Right kidney (tissue), 9 donors: ENCODE measurements at places on chromosomes 12 and 14.

DNA sequence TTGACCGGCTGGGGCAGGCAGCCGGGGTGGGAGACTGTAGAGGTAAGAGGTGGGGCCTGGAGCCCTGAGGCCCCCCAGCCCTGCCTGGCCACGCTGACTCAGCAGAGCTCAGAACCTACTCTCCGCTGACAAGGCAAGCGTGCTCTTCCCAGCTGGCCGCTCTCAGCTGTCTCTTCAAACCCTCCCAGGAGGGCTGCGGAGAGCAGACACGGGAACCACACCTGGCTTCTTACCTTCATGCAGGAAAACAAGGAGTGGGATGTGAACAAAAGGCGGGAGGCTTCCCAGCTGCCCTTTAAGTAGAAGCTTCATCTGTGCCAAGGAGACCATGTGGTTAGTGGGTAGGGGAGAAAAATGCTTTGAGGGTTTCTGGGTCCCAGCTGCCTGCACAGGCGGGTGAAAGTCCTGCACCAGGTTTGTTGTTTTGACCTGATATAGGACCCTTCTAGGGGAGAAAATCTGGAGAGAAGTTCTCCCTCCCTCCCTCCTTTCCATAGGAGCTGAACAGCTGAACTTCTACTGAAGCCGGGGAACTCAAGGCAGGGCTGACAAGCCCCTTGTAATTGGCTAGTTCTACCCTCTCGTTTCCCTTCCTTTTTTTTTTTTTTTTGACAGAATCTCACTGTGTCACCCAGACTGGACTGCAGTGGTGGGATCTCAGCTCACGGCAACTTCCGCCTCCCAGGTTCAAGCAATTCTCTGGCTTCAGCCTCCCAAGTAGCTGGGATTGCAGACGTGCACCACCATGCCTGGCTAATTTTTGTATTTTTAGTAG, 12.8 kb upstream of the TESC start:
- DNase-seq, result no peak

DNA sequence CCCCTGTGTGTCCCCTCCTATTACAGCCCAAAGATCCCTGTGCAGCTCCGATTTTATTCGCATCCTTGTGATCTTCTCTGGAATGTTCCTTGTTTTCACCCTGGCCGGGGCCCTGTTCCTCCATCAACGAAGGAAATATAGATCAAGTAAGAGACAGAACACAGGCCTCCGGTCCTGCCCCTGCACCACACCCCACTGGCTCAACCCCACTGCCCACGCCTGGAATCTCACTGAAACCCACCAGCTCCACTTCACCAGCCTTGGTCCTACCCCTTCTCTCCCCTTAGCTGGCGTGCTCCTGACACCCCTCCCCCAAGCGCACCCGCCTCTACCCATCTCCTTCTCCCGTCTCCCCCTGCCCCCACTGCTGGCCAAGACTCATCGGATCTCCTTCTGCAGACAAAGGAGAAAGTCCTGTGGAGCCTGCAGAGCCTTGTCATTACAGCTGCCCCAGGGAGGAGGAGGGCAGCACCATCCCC, 934 bp upstream of the TAPBPL start:
- no peak for DNase-seq

DNA sequence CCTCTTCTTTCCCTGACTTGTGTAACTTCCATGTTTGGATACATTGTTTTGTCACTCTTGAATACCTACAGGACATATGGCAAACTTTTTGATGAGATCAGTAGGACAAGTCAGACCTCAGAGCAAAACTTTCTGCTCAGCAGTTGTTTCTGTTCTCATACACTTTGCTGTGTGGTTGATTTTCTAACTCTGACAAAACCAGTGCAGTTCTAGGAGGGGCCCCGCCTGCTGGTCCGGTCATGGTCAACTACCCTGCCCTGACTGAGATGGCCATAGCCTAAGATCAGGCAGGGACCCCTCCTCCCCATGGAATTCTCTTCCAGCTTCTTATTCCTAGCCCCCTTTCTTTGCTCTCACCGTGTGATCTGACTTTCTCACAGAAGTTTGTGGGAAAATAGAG, 92.8 kb downstream of the OTOGL start:
- DNase-seq, result no peak

- no peak for DNase-seq
Measured at GRCh38 chr14:38138473-38139138, 69.1 kb upstream of the SSTR1 start.

DNA sequence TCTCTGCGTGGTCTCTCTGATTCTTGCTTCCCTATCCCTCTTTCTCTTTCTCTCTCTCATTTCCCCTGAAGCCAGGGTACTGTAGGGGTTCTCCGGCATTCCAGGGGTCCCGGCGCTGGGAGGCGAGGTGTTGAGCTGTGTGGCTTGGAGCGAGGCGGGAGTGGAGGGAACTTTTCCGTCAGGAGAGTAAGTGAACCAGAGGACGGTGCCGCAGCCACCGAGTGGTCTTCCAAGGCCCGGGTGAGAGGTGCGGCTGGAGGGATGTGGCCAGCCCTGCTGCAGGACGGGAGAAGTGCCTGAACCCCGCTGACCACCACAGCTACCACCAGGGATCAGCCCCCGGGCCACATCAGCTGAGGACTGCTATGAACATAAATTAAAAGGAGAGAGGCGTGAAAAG, 68.2 kb upstream of the FAM181A start:
- no peak for DNase-seq

DNA sequence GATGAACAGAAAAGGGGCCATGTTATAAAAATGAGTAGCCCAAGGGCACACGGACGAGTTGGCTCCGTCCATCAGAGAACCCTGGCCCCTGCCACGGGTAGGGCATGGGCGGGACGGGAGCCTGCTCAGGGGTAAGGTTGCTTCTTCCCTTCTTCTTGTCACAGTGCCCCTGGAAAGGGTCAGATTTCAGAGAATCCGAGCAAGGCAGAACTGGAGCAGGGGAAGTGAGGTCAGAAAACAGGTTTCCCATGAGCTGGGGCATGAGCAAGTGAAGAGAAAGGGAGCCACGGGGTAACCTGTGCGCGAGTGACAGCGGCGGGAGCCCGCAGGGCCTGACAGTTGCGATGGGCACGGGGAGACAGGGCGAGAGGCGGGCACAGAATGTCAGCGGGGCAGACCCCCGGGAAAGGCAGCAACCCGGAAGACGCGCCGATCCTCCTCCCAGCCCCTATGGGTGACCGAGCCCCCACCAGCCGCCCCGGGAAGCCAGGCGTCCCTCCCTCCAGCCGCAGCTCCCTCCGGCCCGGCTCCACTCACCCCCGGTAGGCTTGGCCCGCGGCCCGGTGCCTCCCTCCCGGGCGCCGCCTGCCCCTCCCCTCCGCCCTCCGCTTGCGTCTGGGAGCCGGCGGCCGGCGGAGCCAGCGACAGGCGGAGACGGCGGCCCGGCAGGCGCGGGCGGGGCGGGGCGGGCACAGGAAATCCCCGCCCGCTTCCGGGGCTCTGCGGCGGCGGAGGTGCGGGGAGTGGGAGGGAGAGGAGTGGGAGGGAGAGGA, at the start of gene ZNF641:
Gene ZNF641 (minus strand): TSS at position 671 of the 773 bp plus-strand sequence. CDS start 2,829 bp downstream, outside the sequence.
- peak; percentile 83 for DNase-seq

DNA sequence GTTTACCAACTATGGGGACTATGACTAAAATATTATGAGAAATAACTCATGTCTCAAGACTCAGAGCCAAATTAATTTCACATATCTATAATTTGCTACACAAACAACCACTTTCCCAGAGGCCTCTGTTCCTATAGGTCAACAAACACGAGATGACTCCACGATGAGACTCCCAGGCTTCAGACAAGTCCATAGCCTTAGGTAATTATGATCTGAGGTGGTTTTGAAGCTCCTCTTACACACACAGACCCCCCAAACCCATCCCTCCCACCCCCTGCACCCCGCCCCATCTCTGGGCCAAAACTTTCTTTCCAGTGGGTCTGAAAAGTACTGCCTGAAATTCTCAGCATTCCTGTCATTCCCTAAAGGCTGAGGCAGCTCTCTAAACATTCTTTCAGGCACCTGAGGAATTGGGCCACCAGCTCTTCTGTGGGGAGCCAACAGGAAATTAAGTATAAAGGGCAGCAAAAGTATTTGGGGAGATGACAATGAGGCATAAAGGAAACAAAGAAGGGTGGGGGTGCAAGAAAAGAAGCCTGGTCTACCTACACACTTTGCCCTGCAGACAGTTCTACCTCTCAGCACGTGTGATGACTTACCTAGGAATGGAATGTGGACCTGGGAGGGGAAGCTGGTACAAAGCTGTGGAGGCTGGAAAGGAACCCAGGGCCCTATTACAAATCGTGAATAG, 143.6 kb downstream of the PAWR start:
- DNase-seq, result peak; percentile 44

- DNase-seq, result no peak
Measured at GRCh38 chr12:91732086-91732485, 413.6 kb downstream of the BTG1 start.

DNA sequence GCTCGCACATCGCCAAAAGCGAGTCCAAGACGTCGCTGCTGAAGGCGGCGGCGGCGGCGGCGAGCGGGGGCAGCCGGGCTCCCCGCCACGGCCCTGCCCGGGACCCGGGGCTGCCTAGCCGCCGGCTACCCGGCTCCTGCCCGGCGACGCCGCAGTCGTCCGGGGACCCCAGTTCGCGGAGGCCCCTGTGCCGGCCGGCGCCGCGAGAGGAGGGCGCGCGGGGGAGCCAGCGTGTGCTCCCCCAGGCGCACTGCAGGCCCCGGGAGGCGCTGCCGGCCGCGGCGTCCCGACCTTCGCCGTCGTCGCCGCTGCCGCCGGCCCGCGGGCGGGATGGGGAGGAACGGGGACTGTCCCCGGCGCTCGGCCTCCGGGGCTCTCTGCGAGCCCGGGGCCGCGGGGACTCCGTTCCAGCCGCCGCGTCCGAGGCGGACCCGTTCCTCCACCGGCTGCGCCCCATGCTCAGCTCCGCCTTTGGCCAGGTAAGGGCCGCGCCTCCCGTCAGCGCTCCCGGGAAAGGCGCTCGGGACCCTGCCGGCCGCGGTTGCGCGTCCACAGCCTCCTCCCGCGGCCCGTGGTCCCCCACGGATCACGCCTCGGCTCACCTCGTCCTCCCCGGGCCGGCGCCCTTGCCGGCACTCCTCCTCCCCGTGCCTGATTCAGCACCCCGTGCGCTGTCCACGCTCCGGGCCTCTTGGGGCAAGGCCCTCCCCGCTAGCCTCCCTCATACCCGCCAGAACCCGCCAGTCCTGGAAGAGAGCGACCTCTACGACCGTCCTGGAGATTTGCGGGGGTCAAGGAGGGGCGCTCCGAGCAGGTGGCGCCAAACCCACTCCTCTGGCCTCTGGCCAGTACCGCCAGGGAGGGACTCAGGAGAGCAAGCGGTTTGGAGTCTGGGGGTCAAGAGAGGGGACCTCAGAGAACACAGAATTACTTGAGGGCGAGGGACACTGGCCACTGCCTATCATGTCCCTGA, 721 bp downstream of the CABP1 start:
- peak; percentile 82 for DNase-seq

DNA sequence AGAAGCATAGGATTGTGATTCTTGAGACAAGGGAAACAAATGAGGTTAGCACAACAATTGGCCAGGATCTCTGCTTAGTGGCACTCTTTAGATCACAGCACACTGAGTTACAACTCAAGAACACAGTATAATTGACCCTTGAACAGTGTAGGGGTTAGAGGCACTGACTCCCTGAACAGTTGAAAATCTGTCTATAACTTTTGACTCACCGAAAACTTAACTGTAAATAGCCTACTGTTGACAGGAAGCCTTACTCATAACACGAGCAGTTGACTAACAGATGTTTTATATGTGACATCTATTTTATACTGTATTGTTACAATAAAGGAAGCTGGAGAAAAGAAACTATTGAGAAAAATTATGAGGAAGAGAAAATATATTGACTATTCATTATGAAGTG, 296.1 kb downstream of the RERGL start:
- DNase-seq, result no peak

DNA sequence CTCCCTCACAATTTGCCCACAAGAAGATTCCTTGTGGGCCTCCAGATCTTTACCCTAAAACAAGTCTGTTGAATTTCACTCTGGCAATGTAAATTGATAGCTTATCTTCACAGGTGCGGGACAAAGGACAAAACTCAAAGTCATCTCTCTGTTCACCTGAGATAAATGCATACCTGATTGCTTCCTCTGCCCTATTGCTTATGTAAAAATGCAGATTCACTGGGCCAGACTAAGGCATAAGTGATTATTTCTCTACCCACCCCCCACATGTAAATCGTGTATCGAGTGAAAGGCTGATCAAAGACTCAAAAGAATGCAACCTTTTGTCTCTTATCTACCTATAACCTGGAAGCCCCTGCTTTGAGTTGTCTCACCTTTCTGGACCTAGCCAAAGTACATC, 316.8 kb downstream of the SSPN start:
- no peak for DNase-seq

DNA sequence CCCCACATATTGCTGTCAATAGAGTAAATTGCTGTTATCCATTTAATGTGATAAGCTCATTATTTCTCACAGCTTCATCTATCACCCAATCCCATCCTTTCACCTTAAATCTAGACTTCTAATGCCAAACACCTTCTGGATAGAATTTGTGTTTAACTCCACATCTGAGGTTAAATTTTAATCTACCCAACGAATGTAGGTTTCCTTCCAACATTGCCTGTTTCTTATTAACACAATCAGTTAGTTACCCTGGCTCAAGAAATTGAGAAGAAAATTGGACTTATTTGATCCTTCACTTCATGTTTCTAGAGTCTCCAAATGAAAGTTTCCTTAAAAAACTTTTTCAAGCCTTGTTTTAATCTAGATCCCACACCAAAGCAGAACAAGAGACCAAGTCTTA, 67.3 kb downstream of the PTPRO start:
- DNase-seq, result no peak

DNA sequence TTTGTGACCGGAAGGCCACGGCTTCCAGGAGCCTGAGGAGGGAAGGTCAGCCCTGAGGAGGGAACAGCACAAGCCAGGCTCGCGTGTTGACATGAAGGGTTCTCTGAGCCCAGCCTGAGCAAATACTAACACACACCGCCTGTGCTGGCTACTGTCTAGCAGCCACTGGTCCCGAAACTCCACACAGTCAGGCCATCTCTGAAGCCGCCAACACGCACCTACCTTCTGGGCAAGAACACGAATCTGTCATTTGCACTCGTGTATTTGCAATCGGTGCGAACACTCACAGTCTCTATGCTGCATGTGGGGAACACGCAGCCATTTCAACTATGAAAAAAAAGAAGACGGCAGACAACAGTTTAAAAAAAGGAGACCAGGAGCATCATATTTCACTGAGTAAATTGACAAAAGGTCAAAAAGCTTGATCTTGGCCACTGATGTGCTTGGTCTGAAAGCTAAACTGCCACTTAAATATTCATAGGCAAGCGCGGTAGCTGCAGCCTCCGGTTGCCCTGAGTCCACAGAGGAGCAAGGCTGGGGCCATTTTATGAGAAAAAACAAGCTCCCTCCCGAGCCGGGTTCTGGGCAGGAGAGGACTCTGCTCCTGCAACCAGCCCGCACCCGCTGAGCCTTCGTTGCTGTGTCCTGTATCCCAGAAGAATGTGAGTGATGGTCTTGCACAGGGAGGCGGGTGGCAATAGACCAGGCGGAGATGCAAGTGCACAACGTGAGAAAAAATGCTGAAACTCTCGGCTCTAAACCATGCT, 57.8 kb downstream of the RIMBP2 start:
- no peak for DNase-seq

DNA sequence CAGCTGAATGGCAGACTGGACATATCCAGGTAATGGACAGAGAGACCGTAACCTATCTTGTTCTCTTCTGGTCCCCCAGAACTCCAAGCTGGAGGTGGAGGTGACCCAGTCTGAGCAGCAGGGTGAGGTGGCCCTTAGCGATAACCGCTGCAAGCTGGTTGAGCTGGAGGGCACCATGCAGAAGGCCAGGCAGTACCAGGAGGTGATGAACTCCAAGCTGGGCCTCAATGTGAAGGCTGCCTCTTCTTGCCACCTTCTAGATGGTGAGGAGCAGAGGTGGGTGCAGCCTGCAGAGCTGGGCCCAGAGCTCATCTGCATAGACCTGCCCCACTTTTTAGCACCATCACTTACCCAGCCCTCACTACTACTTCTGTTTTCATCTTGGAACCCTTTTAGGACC, 7.2 kb upstream of the KRT86 start:
- no peak for DNase-seq
